Lung (tissue), 17 donors: ENCODE measurements at places on chromosomes 12 and 14.
A peak's percentile ranks its signal among the peaks of the same experiment; 100 is the strongest.

DNA sequence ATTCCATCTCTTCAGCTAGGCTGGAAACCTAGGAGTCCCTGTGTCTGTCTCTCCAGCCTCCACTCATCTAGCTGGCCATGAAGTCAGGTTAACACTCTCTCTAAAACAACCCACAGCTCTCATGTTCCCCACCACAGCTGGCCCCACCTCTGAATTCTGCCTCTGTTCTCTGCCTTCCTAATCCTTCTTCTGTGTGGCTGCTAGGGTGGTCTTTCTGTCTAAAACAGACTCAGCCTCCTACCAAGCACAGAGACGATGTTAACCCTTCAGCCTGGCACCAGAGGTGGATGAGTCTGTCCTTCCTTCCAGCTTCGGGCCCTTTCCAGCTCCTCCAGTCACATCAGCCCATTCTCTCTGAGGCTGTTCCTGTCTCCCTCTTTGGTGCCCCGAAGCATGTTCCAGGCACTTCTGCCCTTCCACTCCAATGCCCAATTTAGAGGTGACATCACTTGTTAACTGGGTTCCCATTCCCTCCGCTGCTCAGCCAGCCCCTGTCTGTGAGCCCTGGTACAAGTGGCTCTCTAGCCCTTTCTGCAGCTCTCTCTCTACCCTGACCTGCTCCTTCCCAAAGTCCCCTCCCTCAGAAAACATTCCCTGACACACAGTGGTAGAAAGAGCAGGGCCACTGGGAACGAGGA lies 9.1 kb downstream of the FIGNL2 start:
- no peak for DNase-seq

DNA sequence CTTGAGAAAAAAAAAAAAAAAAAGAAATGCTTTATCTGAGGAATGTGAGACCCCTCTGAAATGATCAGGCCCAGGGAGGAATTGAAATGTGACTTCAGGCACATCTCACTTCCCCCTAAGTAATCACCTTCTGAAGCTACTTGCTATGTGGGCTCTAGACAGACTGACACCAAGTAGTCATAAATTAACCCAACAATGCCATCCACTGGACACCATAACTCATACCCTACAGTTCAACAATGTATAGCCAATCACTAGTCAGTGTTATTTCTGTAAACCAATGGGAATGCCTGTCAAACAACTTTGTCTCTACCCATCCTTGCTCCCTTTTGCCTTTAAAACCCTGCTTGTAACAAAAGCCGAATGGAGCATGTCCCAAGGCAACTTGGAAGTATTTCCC lies 182.7 kb upstream of the TMPO start:
- DNase-seq: no peak

DNA sequence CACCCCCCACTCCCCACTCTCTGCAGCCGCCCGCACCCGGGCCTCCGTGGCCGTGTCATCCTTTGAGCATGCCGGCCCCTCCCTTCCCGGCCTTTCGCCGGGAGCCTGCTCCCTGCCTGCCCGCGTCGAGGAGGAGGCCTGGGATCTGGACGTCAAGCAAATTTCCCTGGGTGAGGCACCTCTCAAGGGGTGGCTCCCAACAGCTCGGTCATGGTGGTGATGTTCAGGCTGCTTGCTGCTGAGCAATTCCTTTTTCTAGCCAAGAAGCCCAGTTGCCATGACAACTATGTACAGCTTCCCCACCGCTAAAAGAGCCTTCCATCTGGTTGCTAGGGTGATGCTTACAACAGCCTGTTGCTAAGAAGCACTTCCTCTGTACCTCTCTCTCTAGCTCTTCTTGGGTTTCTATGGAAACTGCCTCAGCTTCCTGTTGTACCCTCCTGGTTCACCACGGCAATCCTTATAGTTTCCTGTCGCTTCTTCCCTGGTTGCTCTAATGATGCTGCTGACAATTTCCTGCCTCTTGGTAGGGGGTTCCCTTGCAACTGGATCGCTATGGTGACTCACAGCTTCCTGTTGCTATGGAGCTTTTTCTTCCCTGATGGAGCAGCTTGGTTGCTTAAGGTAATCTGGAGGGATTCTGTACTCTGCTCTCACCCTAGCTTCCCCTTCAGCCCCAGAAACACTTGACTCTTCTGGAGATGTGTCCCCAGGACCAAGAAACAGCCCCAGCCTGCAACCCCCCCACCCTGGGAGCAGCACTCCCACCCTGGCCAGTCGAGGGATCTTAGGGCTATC lies 11.0 kb downstream of the ZNF219 start:
- DNase-seq: peak; percentile 71

GRCh38 chr14:105075379-105076295 lies 10.4 kb upstream of the GPR132 start:
- DNase-seq: peak; percentile 87

- no peak for DNase-seq
These were observed 19.9 kb upstream of the MDM1 start for GRCh38 chr12:68352067-68352466.

DNA sequence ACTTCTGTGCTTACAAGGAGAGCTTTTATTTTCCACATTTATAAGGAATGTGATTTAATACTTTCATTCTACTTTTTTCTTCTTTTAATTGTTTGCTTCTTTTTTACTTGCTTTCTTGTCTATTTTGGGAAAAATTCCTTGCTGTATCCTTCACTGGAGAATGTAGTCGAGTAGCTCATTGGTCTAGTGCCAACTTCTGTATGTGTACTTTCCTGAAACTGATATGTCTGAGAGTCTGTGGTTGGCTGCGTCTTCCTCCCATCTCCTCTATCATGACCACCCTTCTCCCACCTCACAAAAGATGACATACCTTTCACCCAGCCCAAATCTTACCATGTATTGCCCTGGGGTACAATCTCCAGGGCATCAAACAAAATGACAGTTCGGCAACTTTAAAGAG lies 51.8 kb downstream of the MSRB3 start:
- DNase-seq: peak; percentile 49

DNA sequence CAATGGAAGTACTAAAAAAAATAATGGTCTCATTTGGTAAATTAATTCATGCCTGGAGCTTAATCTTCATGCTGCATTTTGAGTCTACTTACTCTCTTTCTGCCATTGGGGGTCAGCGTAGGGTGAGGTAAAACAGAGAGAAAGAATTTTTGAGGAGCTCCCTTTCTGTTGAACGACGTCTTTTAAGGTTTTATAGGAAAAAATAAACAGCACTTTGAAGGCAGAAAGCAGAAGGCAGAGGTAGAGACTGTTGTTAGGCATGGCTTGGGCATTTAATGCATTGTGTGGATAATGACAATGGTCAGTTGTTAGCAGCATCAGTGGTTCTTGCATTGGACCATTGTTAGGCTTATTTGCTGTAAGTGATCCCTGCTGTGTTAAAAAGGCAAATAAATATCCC lies 557.2 kb upstream of the STXBP6 start:
- peak; percentile 26 for DNase-seq

DNA sequence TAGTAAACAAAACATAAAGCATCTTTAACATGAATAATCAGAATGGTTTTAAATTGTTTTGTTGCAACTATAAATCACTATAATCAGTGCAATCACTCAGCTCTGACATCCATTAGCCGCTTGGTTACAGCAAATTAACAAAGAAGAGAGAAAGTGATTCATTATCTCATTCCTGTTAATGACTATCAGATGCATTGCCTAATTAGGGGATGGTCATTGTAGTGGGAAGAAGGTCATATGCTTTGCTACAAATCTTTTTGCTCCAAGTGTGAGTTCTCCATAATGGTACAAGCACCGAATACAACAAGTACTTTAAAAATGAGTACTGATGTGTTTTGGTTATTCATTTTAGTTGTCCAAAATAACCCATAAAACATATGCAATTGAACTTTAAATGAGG lies 272.0 kb downstream of the AKAP6 start:
- no peak for DNase-seq

DNA sequence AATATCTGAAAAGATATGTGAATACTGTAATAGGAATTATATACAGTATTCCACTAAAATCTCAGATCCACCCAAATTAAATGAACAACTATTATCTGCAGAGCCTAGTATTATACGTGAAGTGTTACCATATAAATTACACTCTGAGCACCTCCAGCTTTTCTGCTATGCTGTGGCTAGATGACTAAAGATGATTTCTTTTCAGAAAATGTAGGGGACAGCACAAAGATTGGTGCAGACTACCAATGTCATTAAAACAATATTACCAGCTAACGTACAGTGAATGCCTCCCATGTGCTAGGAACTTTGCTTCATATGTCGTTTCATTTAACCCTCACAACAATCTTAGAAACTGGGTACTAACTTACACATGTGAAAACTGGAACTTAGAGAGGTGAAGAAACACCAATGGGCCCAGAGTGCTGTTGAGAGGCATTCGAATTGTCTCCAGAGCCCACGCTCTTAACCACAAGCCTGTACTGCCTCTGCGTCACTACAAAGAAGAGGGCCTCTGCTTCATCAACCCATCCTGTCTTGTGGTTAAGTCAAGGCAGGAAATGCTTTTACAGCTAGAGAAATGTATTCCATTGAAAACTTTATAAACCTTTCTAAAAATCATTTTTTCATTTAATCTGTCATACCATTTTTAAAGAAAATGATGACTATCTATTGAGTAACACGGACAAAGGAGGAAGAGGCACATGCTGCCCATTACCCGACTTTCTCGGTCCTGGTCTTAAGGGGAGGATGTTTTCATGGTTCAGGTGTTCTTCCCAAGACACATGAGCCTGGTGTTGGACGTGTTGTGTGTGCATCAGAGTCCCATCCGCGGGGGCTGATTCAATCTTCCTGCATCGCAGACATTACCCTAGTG lies 1.3 kb downstream of the GPR65 start:
- DNase-seq: no peak

DNA sequence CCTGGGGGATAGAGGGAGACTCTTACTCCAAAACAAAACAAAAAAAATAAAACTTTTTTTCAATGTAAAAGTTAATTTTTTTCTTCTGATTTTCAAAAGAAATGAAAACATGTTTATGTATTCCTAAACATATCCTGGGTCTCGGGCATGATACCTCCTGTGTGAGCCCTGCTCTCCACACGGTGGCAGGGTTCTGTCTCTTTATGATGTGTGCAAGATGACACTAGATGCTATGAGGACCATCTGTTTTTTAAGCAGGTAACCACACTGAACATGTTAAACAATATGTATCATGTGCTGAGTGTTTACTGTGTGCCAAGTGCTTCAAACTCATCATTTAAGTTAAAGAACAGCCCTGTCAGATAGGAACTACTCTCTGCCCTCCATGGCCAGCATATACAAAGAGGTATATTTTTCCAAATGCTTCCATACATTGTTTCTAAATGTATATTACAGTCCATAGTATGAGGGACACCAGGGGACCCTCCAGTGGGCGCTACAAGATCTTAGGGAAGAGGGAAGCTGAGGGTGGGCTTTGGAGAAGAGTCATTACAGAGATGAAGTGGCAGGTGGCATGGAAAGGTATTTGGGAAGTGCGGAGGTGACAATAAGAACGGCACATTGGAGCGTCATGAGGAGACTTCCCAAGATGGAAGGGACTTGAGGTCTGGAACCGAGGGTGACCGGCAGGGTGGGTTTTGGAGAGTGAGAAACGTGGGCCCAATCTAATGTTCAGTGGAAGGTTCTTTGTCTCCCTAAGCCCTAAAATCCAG lies 28.5 kb downstream of the FOS start:
- DNase-seq: peak; percentile 45

DNA sequence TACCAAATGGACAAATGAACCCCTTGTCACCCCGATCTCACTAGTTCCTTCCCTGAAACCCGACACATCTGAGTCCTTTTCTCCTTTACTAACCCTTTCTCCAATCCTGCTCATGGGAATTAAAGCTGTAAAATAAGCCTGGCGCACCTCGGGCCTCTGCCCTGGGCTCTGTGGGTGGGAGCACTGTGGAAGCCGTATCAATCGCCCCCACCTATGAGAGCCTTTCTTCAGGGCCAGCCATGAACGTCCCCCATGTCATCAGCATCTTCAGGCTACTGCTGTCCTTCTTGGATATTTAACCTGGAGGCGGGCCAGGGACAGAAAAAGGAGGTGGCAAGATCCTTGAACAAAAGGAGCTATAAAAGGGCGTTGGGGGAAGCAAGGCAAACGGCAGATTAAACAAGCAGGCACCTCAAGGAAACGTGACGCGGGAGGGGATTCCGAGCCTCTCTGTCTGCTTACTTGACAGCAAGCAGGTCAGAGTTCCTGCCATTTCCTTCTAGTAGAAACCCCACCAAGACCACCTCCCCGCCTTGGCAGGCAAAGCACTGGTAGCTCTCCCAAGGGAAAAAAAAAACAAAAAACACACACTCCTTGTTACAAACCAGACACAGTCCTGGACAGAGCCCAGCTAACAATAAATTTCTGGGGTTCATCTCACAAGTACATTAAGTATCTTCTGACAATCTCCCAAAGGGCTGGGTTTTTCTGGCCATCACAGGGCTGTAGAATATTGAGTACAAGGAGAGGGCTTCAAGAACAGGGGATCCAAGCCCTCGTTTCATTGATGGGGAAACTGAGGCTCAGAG lies 62.9 kb downstream of the DPF3 start:
- peak; percentile 51 for DNase-seq

DNA sequence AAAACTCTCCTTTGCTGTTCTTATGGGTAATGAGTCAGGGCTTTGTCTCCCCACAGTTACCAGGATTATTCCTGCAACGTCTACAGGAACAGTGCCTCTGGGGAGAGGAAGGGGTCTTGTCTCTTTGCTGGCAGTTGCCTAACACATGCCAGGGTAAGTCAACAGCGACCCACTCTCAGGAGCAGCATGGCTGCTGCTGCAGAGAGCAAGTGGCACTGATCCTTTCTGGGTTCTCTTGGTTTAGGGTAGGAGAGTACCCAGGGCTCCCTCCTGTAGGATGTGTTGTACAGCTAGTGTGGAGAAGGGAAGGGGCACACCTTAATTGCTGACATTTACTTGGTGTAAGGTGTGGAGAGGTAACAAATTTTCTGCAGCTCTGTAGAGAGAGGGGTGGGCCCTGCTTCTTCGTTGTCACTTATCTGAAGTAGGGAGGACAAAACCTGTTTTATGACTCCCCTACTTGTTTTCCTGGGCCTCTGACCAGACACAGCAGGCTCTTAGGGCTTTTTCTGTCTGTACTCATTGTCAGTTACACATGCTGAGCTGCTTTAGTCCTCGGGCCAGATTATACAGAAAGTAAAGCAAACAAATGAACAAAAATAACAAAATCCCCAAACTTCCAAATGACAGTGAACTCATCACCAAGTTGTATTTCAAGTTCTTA lies 168.2 kb downstream of the ACSS3 start:
- no peak for DNase-seq

DNA sequence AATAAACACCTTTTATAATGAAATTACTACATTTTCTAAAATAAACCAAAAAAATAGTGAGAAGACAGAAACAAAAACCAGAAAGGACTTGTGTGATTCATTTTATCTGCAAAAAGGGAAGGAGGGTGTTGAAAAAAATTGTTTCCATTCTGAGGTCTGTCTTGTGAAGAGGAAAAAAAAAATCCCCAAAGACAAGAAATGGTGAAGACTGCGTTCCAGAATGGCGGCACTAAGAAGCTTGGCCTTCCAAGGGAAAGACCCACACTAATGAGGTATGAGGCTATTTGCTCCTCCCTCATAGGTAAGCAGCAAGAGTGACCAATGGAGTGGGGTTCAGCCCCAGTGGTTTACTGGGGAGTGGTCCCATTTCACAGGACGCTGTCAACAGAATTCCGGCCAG lies 35.0 kb downstream of the GNPTAB start:
- DNase-seq: no peak

GRCh38 chr14:22796087-22796707 lies 19.0 kb downstream of the SLC7A7 start:
- no peak for DNase-seq
